NCI-H1694 (cell line): ENCODE measurements at places on chromosomes 5 and 9.

DNA sequence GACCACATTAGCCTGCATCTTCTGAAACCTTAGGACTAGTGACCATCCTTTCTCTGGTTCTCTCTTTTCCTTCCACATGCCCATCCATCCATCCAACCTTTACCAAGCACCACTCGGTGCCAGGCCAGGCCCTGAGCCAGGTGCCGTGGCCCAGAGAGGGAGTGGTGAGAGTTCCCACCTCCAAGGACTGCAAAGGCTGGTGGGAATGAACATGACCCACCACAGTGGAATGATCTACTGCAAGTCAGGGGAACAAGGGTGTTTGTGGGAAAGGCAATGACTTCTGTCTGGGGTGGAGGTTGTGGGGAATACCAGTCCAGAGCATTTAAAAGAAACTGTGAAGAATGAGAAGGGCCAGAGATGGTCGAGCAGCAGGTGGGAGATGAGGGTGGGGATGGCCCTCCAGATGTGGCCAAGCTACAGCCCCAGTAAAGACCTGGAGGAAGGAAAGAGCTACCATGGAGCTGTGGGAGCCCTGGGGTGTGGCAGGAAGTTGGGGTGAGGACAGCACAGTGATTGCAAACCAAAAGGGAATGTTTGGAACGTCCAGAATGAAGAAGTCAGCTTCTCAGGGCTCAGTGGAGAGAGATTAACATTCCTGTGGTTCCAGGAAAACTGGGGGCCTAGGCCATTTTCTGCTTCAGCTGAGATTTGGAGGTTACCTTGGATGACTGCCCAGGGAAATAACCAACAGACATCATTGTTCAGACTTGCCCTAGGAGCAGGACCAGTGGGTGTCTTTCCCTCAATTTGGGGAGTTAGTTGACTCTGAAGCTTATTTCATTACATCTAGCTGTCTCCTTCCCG is 30.7 kb upstream of the CORO2A start:
- DNase-seq = no peak

GRCh38 chr5:151685749-151686673 is 704 bp downstream of the SPARC start:
- DNase-seq = no peak

DNA sequence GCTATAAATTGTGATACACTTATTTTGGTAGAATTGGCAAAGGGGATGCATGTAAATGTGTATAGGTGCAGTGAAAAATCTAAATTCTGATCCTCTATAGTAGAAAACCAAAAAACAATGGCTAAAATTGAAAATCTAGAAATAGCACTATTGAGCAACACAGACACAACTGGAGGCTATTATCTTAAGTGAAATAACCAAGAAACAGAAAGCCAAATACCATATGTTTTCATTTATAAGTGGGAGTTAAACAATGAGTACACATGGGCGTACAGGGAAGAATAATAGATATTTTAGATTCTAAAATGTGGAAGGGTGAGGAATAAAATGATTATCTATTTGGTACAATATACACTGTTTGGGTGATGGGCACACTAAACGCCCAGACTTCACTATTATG is 183.2 kb upstream of the TUSC1 start:
- no peak for DNase-seq

GRCh38 chr5:9670371-9670770 is 40.2 kb upstream of the TAS2R1 start:
- DNase-seq = no peak

DNA sequence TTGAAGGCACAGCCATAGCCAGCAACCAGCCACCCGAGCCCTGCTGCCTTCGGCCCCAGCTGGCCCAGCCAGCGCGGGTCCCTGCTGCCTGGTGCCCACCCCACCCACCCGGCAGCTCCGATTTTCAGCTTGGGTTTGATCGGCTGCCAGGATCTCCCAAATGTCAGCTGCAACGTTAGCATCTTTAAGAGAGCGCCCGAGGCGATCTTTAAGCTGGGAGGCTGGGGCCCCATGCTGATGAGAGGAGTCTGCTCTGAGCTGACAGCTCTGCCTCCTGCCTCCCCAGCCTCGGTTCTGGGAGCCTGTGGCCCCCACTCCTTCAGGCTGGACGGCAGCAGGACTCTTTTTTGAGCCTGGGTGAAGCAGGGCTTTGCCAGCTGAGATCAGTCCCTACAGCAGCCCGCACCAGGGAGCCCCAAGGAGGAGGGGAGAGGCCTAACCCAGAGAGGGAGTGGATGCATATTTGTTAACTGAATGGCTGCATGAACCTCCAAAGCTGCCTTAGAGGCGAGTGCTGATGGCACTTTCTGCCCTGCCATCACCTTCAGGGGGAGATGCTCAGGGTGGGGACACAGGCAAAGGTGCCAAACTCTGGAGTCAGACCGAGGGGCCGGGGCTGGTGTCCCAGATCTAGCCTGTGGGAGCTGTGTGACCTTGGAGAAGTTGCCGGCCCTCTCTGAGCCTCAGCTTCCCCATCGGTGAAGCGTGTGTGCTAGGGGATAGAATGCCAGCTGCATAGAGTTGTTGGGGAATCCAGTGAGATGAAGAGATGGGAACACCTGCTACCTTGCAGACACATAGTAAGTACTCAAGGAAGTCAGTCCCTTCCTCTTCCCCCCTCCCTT is 165.5 kb downstream of the C9orf50 start:
- DNase-seq = no peak
